ENCODE measurements at places on chromosomes 6 and 20. TPM values are rescaled to one million over a fixed set of nuclear protein-coding genes. Genes with fewer than 3 reads are reported as not detected.

Gene COL11A2
- total RNA-seq = 0.66 TPM

Gene SOBP
- 4.2 TPM for total RNA-seq

Gene TNFRSF21
- 14.7 TPM for total RNA-seq

Gene CAP2
- 5.4 TPM for total RNA-seq

Gene CRYBG1
- 42.1 TPM for total RNA-seq

Gene CST1
- total RNA-seq = not detected

Gene IL17A
- total RNA-seq = not detected

Gene SYNJ2
- 2.6 TPM for total RNA-seq
